ENCODE measurements at places on chromosomes 2 and 18.
A peak's percentile ranks its signal among the peaks of the same experiment; 100 is the strongest.

- no peak for DNase-seq
Measured at GRCh38 chr2:115194623-115195022, 752.2 kb downstream of the DPP10 start.

DNA sequence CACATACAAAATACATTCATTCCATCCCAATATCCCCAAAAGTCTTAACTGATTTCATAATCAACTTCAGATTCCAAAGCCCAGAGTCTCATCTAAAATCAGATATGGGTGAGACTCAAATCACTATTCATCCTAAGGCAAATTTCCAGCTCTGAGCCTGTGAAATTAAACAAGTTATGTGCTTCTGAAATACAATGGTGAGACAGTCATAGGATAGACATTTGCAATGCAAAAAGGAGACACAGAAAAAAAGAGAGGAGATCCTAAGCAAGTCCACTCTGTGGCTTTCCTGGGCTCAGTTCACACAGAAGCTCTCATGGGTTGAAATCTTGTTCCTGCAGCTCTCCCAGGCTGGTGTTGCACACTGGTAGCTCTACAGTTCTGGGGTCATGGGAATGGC is 18.3 kb downstream of the ZNF892 start:
- no peak for DNase-seq

DNA sequence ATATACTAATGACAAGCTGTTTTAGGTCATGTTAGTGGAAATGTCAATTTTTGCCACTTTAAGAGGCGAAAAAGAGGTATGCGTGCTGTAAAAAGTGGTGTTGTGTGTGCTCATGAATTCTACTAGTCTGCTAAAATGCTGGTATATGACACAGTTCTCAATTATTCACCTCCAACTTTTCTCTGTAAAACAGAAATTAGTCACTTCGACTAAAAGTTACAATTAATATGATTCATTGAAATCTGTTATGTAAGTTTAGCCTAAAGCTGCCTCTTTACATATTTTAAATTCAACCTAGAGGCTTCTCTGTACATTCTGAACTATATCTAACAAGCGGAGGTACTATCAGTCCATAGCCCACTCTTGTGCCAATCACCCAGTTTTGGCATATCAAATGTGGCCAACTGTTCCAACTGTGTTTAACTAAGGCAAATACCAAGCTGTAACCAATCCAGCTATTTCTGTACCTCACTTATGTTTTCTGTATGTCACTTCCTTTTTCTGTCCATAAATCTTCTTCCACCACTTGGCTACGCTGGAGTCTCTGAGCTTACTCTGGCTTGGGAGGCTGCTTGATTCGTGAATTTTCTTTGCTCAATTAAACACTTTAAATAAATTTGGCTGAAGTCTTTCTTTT is 20.8 kb downstream of the BAZ2B start:
- no peak for DNase-seq

DNA sequence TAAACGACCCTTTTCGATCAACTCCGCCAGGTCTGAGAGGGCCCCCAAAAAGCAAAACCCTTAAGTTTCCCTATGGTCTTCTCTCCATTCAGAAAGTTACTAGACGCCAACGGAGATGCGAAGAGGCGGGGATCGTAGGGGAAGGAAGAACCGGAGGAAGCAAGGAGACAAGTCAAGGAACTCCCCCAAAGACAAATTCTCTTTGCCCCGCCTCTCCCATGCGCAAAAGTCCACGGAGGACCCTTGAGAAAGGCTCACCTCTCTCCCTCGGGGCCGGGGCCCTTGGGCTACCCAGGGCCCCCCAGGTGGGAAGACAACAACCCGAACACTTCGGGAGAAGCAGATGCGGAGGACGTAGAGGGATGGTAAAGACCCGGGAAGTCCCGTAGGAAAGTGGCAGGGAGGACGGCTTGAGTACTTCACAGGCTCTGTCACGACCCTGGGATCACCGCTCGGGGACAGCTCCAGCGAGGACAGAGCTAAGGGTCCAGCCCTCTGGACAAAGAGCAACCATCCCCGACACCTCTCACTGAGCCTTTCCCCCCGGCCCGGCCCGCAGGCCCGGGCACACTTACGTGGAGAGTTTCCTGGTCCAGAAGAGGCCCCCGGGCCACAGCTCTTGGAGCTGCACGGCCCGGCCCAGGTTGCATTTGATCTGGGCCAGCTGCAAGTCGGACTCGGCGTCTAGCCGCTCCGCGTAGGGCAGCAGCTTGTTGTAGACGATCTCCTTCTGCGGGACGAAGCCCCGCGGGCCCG is 647 bp downstream of the PSME4 start:
- peak; percentile 56 for DNase-seq

- no peak for DNase-seq
Measured at GRCh38 chr2:141455211-141455826, 675.5 kb downstream of the LRP1B start.

DNA sequence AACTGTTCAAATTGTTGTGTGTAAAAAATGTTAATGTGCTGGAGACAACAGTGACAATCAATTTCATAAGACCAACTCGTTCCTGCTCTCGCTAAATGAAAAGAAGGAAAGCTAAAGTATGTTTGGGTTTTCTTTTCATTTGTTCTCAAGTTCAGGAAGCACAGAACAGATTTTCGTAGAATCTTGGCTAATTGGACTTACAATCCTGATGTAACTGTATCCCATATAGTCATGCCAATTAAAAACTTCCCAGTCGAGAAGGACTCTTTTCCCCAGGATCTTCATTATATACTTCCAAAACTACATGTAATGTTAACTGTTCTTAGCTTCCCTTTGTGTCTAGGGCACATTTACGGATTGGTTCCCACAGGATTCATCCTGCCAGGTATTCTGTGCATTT is 135.4 kb upstream of the ITGB6 start:
- no peak for DNase-seq

DNA sequence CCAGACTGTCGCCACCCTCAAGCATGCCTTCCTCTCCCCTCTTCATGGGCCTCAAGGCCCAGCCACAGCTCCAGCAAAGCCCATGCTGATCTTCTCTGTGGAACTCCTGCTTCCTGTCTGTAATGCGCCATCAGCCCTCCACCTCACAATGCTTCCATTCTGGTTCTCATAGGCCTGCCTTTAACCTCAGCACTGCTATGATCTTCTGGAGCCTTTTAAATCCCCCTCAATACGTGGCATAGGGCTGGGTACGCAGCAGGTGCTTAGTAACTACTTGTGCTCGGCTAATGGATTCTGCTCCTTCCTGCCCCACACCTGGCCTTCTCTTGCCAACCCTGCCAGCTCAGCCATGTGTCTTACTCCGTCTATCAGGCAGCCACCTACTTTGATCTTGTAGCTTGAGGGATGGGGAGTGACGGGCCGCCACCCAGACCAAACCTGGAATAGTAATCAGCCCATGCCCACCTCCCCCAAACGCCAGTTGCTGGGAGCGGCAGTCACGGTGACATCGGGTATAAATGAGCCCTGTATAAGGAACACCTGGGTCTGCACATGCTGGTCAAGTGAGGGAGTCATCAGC is 106.7 kb upstream of the MCFD2 start:
- no peak for DNase-seq

DNA sequence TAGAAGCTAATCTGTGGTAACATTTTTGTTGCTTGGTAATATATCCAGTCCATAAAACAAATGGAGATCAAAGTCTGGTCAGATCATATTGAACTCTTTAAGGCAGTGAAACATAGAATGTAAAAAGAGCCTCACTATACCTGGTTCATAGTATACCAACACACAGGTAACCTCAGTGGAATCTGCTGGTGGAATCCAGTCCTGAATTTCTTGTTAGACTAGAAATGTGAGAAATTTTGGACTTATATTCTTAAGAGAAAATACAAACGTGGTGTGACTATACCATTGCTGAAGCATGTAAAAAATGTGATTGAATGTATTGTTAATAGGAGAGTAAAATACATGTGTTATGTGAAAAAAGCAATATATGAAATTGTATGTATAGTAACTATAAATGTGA is 46.1 kb upstream of the GRHL1 start:
- no peak for DNase-seq

DNA sequence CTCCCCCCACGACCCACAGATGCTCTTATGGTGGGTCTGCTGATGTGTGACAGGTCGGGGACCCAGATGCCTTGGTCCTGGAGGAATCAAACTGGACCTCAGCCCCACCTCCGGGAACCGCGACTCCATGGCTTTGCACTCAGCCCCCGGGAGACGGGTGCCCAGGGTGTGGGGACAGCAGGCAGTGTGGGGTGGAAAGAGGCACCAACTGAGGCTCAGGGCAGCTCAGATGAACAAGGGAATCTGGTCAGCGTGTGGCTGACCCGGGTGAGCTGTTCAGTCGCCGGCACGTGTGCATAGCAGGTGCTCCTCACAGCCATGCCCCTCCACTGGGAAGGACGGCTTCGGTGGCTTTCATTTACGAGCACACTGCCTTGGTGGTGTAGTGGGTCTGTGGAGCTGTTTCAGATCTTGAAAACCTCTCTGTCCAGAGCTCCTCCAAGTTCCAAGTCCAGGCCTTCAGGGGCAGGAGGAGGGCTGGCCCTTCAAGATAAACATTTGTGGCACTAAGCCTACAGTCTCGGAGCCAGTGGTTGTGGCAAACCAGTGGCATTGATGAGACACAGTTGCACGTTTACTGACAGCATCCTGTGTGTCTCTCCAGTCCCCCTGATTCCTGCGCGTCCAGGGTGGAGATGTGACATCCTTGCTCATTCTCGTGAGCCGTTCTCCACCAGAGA is 471.2 kb upstream of the HS6ST1 start:
- DNase-seq, result no peak

DNA sequence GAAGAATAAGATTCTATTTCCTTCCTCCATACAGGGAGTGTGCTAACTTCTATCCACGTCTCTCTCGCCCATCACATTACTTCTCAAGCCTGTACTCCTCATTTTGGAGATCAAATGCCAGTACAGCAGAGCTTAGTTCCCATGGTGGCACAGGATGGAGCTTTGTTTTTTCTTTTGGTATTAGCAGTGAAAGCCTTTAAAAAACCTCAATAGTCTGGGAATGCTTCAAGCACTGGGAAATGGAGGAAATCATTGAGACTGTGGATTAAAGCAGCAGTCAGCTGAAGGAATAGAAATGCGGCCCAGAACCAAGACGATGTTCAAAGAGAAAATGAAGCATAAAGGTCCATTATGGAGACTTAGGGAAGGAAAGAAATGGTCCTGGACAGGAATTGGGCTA is 102.3 kb downstream of the NRXN1 start:
- no peak for DNase-seq

- DNase-seq, result no peak
Measured at GRCh38 chr2:4963106-4963505, 729.1 kb upstream of the SOX11 start.

DNA sequence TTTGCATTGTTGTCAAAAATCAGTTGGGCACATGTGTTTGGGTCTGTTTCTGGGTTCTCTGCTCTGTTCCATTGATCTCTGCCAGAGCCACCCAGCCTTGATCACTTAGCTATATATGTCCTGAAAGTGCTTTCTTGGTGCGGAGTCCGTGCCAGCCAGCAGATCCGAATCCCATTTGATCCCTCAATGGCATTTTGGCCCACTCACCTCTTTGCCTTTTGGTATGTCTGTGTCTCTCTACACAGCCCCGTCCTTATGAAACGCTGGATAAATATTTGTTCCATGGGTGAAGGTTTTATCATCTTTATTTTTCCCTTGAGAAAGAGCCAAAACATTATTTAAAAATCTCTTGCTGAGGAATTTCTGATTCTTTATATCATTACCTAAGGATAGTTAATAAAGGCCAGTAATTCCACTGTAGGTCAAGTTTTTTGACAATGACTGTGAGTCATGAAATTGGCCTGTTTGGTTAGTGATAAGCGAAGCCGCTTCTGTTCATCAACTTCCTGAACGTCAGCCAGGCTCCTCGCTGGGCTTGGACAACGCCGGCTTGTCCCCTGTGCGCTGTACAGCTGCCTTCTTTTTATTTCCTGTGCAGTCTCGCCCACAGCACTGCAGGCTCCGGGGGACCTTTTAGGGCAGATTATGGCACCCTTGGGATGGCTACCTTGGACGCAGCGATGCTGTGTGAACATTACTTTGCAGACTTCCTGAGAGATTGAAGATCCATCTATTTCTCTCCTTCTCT is 24.9 kb downstream of the MTCL1 start:
- DNase-seq, result peak; percentile 98

DNA sequence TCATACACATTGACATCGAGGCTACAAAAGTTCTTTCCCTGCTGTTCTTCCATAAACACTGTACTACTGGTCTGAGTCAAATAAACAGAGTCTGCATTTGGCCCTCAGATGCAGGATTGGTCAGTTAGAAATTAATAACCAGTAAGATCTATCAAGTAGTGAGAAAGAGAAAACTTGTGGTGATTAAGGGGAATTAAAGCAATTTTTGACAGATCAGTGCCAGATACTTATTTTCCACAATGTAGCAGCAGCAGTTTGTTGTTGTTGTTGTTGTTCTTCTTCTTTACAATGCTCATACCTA is 85.0 kb downstream of the IKZF2 start:
- no peak for DNase-seq

DNA sequence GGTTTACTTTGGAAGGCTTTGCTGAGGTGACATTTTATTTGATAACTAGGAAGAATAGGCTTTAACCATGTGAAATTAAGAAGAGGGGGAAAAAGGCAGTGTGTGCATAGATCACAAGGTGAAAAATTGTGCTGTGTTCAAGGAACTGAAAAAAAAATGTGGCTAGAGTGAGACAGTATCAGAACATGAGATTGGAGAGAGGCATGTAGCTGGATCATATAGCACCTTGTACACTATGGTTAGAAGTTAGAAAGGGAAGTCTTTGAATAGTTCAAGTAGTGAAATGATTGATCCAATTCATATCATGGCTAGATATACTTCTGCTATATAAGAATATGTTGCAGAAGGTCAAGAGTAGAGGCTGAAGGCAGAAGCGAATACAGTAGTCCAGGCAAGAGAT is 12.3 kb upstream of the TNFRSF11A start:
- DNase-seq, result no peak

DNA sequence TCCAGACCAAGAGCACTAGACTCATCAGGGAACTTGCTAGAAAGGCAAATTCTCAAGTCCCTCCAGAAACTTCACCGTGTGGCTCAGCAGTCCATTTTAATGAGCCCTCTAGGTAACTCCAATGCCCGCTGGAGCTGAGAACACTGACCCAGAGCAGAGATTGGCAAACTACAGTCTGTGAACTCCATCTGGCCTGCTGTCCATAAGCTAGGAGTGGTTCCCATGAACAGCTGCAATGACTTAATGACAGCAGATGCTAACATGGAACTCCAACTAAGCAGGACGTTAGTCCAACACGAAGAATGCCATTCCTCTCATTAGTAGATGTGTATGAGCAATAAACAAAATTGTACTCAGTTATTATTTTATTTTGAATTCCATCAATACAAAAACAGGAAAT is 371.9 kb downstream of the STK39 start:
- no peak for DNase-seq

DNA sequence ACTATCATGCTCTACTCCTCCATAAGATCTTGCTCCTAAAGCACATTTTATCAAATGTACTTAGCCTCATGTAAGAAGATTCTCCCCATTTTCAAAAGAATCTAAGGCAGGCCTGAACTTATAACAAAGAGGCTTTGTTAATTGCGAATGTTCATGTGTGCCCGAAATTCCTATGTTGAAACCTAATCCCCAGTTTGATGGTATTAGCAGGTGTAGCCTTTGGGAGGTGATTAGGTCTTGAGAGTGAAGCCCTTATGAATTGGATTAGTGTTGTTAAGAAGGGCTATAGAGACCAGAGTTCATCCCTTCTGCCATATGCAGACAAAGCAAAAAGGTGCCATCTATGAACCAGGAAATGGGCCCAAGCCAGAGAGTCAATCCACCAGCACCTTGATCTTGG is 234.5 kb downstream of the PAX3 start:
- no peak for DNase-seq

- no peak for DNase-seq
Measured at GRCh38 chr2:32474381-32474780, 117.6 kb downstream of the BIRC6 start.

Data from dermis blood vessel endothelial cell (primary cell).